ENCODE measurements at places on chromosomes 4 and X. TPM values are rescaled to one million over a fixed set of nuclear protein-coding genes. Genes with fewer than 3 reads are reported as not detected.

PPBP gene
- polyA plus RNA-seq, result 0.68 TPM

XAGE1B gene
- polyA plus RNA-seq, result not detected

F9 gene
- not detected for polyA plus RNA-seq

GRPR gene
- 0.08 TPM for polyA plus RNA-seq

FHDC1 gene
- 0.96 TPM for polyA plus RNA-seq

TCP11X2 gene
- polyA plus RNA-seq, result not detected

NAP1L2 gene
- 2.8 TPM for polyA plus RNA-seq

PAGE2 gene
- polyA plus RNA-seq, result not detected

DNA sequence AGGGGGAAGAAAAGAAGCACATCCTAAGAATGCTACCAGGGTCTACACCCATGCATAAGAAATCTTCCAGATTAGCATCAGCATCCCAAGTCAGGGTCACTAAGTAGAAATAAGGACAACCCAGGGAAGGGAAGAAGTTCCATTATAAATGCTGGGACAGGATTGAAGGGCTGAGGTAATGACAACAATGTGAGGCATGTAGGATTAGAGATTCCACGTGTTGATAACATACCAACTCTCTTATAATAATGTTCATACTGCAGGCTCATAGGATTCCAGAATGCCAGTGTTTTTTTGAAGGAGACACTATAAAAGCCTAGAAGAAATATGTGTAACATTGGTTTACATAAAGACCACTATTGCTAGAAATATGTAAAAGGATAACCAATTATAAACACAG is 201.2 kb downstream of the MID1IP1 start:
- DNase-seq, result no peak

- DNase-seq, result no peak
These were observed 14.3 kb upstream of the FAM241A start for GRCh38 chr4:112130906-112131305.

DNA sequence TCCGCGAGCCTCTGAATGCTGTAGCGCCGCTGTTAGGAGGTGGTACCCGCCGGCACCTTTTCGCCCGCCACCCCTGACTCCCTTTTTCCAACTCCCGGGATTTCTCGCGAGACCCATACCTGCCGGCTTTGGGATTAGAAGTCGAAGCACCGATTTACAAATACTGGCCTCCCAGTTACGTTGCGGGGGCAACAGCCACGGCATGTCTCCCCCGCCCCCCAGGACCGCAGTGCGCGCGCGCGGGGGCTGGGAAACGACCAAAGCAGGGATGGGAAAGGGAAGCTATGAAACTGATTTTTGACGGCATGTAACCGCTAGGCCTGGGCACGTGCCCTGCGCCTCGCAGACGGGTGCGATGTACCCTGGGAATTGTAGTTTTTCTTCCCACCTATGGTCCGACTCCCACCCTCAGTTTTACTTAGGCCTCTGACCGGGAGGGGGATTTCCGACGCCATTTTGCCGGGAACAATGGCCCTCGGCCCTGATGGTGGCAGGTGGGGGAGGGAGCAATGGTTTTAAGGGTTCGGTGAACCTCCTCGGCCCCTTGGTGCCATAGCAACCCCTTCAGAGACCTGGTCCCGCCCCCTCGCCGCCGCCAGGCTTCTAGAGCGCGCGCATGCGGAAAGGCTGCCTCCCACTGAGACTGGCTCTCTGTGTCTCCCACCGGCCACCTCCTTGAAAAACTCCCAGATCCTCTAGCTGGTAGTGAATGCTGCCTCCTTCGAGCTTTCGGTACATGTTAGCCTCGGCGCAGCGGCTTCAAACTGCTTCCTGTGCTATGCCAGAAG is 772 bp upstream of the WNK3 start:
- DNase-seq, result no peak

GRCh38 chrX:110359273-110359672 is 625 bp downstream of the RTL9 start:
- DNase-seq, result no peak

GRCh38 chr4:71828470-71828869 is 44.6 kb upstream of the GC start:
- no peak for DNase-seq

DNA sequence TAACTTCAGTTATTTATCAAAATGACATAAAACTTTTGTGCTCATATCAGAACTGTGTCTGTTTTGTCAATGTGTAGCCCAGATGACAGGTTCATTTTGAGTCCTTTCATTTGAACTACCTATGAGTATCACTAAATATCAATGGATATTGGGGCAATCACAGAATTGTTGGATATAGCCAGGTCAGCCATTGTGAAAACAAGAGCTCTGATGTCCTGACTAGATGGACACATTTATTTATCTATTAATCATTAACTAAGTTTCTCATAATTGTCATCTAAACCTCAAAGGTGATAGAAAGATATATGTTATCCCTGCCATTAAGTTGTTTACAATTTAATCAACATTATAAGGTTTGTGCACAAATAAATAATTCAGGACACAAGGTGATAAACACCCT is 638.3 kb upstream of the GRIA3 start:
- no peak for DNase-seq

GRCh38 chr4:23036503-23036902 is 343.8 kb downstream of the GBA3 start:
- no peak for DNase-seq

- no peak for DNase-seq
These were observed 543 bp upstream of the SLC10A7 start for GRCh38 chr4:146522098-146522868.

GRCh38 chr4:17701138-17701839 is 80.1 kb downstream of the FAM184B start:
- DNase-seq, result no peak

GRCh38 chr4:82268050-82268825 is 105.6 kb downstream of the HNRNPD start:
- DNase-seq, result peak; percentile 5

DNA sequence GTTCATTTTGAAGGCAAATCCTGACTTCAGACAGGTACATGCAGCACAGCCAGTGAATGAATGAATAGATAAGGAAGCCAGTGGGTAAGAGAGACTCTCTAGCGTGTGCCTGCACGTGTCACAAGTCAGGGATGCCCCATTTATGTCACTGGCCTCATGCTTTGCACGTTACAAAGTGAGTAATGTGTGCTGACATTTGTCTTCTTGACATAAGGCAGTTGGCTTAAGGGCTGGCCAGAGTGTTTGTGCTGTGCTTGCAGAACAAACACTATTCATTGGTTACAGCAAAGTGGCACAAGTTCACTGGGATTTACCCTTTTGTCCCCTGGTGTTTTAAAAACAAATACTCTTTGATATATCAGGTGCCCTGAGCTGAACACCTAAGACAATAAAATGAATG is 55.9 kb downstream of the CRMP1 start:
- DNase-seq, result no peak

DNA sequence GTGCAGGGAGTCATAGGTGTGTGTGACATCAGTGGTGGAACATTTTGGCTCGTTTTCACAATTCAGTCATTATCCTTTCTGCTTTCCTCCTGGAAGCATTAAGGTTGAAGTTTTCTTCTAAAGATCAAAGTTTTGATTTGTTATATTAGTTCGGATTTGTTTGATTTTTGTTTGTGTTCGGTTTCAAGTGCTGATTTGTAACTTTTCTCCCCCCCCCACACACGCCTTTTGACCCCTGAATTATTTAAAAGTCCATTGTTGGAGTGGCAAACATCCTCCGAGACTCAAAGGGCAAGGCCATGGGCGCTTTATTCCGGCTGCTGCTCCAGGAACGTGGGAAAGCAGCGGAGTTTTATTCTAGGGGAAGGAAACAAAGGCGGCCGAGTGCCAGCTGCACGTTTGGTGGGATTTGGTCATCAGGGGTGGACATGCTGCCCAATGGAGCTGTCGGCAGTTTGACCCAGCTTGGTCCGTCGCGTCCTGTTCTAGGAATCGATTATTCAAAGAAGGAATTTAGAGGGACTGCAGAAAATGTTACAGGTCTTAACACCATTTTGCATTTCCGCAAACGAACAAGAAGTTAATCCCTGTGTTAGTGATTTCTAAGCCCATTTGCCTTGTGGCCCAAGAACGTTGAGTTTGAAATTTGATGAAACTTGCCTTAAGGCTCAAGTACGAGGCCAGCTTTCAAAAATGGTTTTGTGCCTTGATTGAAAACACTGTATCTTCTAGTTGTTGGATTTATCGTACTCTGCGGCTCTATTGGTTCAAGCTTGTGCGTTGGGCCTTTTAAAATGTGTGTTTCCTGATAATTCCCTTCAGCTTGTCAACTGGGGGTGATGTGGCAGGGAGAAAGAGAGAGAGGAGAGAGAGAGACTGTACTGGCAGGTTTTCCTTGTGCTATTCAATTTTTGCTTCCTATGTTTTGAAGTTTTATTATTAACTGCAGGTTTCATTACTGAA is 565 bp upstream of the ZNF41 start:
- DNase-seq, result no peak

GRCh38 chrX:24156177-24156576 is 6.6 kb downstream of the ZFX start:
- DNase-seq, result no peak

- DNase-seq, result no peak
These were observed 3.0 kb downstream of the BMP15 start for GRCh38 chrX:50913520-50913919.

DNA sequence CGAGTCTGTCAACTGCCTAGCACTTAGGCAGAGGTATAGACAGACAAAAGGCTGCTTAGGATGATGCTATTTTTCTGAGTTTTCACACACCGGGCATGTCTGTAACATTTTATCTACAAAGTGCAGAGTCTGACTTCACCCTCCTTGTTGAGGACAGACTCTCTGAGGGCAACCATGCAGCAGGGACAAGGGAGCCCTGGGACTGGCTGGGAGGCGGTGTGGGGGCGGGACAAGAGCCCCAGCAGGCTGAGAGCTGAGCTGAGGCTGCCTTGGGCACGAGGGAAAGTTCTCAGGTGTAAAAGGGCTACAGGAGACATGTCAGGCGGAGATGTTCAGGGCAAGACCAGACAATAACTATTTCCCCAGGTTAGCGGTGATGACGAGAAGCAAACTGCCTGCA is 81.6 kb downstream of the GATB start:
- DNase-seq, result no peak

DNA sequence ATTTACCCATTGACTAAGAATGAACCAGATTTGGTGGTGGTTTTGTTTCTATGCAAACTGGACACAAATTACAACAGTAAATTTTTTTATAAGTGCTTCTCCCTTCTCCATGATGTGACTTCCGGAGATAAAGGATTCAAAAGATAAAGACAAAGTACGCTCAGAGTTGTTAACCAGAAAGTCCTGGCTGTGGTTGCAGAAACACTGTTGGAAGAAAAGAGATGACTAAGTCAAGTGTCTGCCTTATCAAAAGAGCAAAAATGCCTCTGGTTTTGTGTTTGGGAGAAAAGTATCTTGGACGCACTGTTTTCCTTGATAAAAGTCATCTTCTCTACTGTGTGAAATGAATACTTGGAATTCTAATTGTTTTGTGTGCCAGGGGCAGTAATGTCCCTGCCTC is 213.4 kb downstream of the GC start:
- DNase-seq, result no peak

GRCh38 chr4:20773144-20773997 is 73.1 kb downstream of the PACRGL start:
- DNase-seq, result no peak

- no peak for DNase-seq
These were observed 44.3 kb upstream of the TBL1X start for GRCh38 chrX:9420275-9421265.

- no peak for DNase-seq
These were observed 24.5 kb upstream of the TAPT1 start for GRCh38 chr4:16250661-16251365.

All from keratinocyte (primary cell).